ENCODE measurements at places on chromosomes 7 and 10.
A peak's percentile ranks its signal among the peaks of the same experiment; 100 is the strongest.

DNA sequence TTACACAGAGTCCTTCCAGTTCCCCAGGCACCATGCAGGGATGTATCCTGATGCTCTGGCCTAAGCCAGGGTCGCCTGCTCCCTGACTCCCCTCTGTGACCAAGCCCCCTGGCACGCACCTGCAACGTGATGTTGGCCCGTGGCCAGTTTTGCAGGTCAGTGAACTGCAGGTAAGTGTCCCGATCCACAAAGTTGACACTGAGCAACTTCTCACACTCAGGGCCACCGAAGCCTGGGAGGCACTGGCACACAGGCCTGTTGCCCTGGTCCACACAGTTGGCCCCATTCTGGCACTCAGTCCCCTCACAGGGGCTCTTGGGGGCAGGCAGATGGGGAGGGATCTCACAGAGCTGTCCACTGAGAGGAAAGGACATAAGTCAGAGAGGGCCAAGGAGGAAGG, 174.3 kb downstream of the LCOR start:
- no peaks in the 10 kb centered on the region for H3K36me3 ChIP-seq
- H3K27ac ChIP-seq, result no peak overlapping the region
- no peaks in the 10 kb centered on the region for H3K27me3 ChIP-seq
- H3K4me1 ChIP-seq, result no peaks in the 10 kb centered on the region
- no peak overlapping the region for H3K4me3 ChIP-seq

DNA sequence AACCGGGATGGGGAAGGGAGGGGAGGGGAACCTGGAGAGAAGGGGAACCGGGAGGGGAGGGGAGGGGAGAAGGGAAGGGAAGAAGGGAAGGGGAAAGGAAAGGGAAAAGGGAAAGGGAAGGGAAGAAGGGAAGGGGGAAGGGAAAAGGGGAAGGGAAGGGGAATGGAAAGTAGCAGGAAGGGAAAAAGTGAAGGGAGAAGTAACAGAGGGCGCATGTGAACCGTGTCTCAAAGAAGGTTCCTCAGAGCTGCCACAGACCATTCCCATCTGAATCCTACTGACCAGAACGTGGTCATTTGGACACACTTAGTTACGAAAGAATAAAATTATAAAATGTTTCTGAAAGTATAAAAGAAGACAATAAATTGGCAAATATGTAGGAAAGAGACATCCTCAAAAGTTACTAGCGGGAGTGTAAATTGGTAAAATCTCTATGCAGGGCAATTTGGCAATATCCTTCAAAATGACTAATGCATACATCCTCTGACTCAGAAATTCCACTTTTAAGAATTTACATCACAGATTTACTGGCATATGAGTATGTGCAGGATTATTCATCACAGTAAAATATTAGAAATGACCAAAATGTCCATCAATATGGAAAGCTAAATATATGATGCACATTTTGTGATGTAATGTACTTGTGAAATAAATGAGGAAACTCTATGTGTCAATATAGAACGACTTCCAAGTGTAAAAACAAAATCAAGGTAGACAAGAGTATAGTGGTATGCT, 12.9 kb downstream of the C10orf67 start:
- H3K4me3 ChIP-seq, result no peak overlapping the region
- DNase-seq, result no peak
- no peaks in the 10 kb centered on the region for H3K27me3 ChIP-seq

GRCh38 chr10:69768386-69768785, 33.3 kb upstream of the COL13A1 start:
- H3K4me1 ChIP-seq, result peaks cover 8% of the 10 kb centered on the region
- no peaks in the 10 kb centered on the region for H3K27me3 ChIP-seq
- no peak overlapping the region for H3K27ac ChIP-seq

DNA sequence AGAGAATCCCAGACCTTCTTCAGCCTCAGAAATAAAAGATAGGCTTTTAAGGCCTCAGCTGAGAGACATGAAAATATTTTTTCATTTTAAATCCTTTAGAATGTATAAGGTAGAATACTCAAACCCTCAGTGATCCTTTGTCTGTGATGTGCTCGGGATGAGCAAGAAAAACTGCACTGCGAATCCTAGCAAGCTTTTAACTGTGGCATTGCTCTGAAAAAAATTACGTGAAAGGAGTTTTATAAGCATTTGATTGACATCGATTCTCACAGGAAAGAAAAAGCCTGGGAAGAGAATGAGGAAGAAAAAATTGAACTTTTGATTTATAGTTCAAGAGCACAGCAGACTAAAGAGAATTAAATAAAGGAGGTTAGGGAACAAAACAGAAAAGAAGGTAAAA, 120.0 kb downstream of the TMEM168 start:
- H3K4me1 ChIP-seq, result peaks cover 30% of the 10 kb centered on the region
- H3K27ac ChIP-seq, result no peak overlapping the region
- H3K4me3 ChIP-seq, result no peak overlapping the region
- no peaks in the 10 kb centered on the region for H3K27me3 ChIP-seq
- no peaks in the 10 kb centered on the region for H3K36me3 ChIP-seq

- no peak for DNase-seq
- H3K4me3 ChIP-seq, result no peak overlapping the region
- no peaks in the 10 kb centered on the region for H3K4me1 ChIP-seq
- no peak overlapping the region for H3K27ac ChIP-seq
Measured at GRCh38 chr10:17101257-17101909, 28.2 kb downstream of the CUBN start.

GRCh38 chr10:132397671-132398565, 918 bp downstream of the PWWP2B start:
- H3K27me3 ChIP-seq, result peaks cover 6% of the 10 kb centered on the region
- DNase-seq, result peak; percentile 54
- peak overlapping the region; percentile 58 for H3K4me3 ChIP-seq
- no peak overlapping the region for H3K27ac ChIP-seq

- peak; percentile 65 for DNase-seq
- no peaks in the 10 kb centered on the region for H3K4me1 ChIP-seq
Measured at GRCh38 chr7:54967377-54967776, 51.4 kb upstream of the EGFR start.

DNA sequence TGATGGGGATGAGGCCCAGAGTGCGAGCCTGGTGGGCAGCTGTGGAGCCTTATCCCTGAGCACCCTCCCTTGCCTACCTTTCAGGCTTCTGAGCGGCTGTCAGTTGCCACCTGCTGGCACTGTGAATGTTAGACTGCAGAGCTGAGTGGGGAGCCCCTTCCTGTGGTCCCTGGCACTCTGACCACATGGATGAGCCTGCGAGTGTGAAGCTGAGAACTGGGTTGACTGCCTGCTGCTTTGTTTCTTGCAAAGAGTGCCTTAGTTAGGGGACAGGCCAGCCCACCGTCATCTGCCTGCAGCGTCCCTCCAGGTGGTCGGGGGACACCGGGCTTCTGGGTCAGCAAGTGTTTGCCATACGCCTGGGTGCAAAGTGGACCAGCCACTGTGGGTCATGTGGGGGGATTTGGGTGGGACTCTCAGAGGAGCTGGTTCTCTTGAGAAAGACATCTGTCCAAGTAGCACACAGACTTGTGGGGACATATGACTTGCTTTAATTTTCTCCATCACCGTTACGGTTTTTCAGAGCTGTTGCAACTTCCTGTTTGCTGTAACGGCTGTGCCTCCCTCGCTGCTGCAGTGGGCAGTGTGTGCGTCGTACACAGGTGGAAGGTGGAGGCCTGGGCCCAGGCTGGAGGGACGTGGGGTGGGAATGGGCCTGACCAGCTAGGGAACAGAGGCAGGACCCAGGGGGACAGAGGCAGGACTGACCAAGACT, 13.7 kb downstream of the INPP5A start:
- no peaks in the 10 kb centered on the region for H3K27me3 ChIP-seq
- no peaks in the 10 kb centered on the region for H3K4me1 ChIP-seq
- no peak overlapping the region for H3K4me3 ChIP-seq
- no peak for DNase-seq
- no peaks in the 10 kb centered on the region for H3K36me3 ChIP-seq

- DNase-seq, result no peak
- H3K4me3 ChIP-seq, result no peak overlapping the region
- no peaks in the 10 kb centered on the region for H3K27me3 ChIP-seq
Measured at GRCh38 chr10:3099291-3100092, 32.1 kb downstream of the PFKP start.

DNA sequence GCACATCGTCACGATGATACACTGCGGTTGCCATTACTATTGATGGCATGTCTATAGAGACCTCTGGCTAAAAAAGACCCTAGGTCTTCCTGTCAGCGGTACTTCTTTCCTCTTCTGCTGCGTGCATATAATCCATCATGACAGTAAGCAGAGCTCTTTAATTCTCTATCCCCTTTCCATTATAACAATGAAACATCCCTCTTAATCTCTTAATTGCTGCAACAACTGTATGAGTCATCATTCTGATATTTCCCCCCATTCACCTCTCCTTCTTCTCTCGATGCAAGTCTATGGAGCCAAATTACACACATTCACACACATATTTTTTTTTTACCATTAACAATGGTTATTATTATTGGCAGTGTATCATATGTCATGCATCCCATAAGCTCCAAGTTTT, 45.2 kb upstream of the AKR1E2 start:
- no peak overlapping the region for H3K27ac ChIP-seq
- H3K27me3 ChIP-seq, result no peaks in the 10 kb centered on the region
- no peaks in the 10 kb centered on the region for H3K36me3 ChIP-seq
- H3K4me1 ChIP-seq, result no peaks in the 10 kb centered on the region
- no peak overlapping the region for H3K4me3 ChIP-seq

DNA sequence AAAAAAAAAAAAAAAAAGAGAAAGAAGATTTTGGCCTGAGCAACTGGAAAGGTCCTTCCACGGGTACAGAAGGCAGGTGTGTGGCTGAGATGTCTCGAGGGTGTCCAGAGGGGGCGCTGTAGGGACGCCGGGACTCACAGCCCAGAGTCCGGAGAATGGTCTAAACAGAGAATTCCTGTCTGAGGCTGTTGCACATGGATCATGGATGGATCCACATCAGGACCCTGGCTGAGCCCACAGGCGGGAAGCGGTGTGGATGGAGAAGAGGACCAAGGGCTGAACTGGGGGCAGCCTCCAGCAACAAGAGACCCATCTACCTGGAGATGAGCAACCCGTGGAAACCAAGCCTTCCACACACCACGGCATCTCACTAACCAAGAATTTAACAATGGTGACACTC, 55.0 kb downstream of the PKD1L1 start:
- H3K36me3 ChIP-seq, result no peaks in the 10 kb centered on the region
- peak; percentile 80 for DNase-seq
- H3K27me3 ChIP-seq, result no peaks in the 10 kb centered on the region
- no peak overlapping the region for H3K27ac ChIP-seq
- peaks cover 17% of the 10 kb centered on the region for H3K4me1 ChIP-seq
- H3K4me3 ChIP-seq, result no peak overlapping the region

DNA sequence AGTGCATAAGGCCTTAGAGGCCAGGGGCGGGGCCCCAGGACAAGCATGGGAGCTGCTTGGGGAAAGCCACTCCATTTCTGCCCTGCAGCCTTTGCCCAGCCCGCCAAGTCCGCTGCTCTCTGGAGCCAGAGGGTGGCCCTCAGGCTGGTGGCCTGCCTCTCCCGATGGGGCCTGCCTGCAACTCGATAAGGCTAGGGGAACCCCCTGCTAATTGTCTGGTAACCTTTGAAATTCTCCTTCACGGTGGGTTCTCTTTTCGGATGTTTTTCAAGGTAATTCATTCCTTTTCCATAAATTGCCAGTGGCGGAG, 94.9 kb downstream of the ZMIZ1 start:
- DNase-seq, result no peak
- peaks cover 8% of the 10 kb centered on the region for H3K4me1 ChIP-seq
- H3K36me3 ChIP-seq, result no peaks in the 10 kb centered on the region
- H3K27ac ChIP-seq, result 0 out of 2 replicates have a peak overlapping the region, but pooled peaks have one; percentile 50
- no peaks in the 10 kb centered on the region for H3K27me3 ChIP-seq
- H3K4me3 ChIP-seq, result no peak overlapping the region

DNA sequence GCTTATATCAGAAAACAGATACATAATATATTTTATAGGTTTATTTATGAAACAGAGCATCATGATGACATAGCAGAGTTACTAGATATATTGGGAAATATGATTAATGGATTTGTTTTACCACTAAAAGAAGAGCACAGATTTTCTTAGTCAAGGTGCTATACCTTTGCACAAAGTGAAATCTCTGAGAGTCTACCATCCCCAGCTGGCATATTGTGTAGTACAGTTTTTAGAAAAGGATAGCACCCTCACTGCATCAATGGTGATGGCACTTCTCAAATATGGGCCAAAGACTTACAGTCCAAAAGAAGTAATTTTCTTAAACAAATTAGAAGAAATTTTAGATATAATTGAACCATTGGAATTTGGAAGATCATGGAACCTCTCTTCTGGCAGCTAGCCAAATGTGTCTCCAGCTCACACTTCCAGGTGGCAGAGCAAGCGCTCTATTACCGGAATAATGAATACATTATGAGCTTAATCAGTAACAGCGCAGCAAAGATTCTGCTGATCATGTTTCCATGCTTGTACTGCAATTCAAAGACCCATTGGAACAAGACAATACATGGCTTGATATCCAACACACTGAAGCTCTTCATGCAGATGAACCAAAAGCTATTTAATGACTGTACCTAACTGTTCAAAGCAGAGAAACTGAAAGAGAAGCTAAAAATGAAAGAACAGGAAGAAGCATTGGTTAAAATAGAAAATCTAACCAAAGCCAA, 21.9 kb upstream of the CREB3L2 start:
- no peak overlapping the region for H3K27ac ChIP-seq
- no peak overlapping the region for H3K4me3 ChIP-seq
- H3K27me3 ChIP-seq, result no peaks in the 10 kb centered on the region
- H3K4me1 ChIP-seq, result peaks cover 28% of the 10 kb centered on the region
- peaks cover 4% of the 10 kb centered on the region for H3K36me3 ChIP-seq

DNA sequence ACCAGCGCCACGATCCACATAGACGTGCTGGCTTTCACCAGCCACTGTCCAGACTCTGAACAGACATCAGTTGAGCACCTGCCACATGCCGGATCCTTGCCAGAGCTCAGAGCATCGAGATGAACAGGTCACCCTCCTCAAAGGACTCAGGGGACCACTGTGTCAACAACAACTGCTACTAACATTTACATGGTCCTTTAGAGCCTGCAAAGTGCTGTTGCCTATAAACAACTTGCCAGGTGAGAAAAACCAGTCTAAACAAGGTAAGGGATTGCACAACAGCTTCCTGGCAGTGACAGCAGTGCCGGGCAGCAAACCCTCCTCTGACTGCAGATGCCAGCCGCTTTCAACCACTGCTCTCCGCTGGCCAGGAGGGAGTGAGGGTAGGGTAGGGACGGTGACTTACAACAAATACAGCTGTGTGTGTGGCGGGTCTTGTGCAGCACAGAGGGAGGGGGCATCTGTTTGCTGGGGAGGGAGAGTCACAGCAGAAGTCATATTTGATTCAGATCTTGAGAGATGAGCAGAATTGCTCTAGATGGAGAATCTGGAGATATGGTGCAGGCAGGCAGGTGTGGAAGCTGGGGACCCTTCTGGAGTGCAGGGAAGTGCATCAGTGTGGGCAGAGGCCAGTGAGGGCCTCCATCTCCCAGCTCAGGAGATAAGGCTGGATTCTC, 32.8 kb upstream of the RHEB start:
- H3K27ac ChIP-seq, result no peak overlapping the region
- no peaks in the 10 kb centered on the region for H3K27me3 ChIP-seq
- DNase-seq, result no peak
- no peaks in the 10 kb centered on the region for H3K4me1 ChIP-seq
- H3K4me3 ChIP-seq, result no peak overlapping the region
- no peaks in the 10 kb centered on the region for H3K36me3 ChIP-seq

DNA sequence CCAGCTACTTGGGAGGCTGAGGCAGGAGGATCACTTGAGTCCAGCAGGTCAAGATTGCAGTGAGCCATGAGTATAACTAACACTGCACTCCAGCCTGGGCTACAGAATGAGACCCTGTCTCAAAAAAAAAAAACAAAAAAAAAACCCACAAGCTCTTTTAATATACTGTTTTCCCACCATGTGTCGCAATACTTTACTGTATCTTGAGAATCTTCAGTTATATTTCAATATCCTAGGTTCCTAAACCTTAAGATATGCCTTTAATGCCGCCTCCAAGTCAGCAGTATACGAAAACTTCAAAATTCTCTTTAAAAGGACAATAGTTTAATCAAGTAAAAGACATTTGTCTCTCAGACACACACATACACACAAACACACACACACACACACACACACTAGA, 62.8 kb downstream of the TAF3 start:
- no peak overlapping the region for H3K27ac ChIP-seq
- H3K36me3 ChIP-seq, result no peaks in the 10 kb centered on the region
- H3K27me3 ChIP-seq, result no peaks in the 10 kb centered on the region

Measured in GM23338 (cell line).